Muscle of leg (tissue), 16 donors: ENCODE measurements at places on chromosomes 2 and 18. TPM values are rescaled to one million over a fixed set of nuclear protein-coding genes. Genes with fewer than 3 reads are reported as not detected.

DNA sequence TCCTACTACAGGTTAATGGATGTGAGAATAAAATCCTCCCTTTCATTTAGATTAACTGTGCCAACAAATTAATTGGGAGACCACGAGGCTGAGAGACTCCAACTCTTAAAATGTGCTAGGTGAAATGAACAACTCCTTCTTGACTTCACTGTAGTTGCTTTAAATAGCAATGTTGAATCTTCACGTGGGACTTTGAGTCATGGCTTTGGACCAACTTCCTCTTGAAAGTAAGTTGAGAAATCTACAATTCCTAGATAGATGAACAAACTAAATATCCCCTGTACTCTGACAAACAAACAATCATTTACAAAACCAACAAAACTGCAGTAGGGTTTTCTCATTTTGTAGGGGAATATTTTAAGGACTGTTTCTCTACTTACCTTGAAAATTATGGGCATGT lies 291.9 kb upstream of the SPRED2 start:
- peak; percentile 16 for DNase-seq
- H3K36me3 ChIP-seq: no peaks in the 10 kb centered on the region
- no peak overlapping the region for H3K27ac ChIP-seq

- H3K4me1 ChIP-seq: no peaks in the 10 kb centered on the region
- DNase-seq: peak; percentile 49
- H3K4me3 ChIP-seq: no peak overlapping the region
- peaks cover 10% of the 10 kb centered on the region for H3K36me3 ChIP-seq
- H3K27ac ChIP-seq: no peak overlapping the region
Measured at GRCh38 chr18:62264984-62265383, 60.1 kb upstream of the TNFRSF11A start.

DNA sequence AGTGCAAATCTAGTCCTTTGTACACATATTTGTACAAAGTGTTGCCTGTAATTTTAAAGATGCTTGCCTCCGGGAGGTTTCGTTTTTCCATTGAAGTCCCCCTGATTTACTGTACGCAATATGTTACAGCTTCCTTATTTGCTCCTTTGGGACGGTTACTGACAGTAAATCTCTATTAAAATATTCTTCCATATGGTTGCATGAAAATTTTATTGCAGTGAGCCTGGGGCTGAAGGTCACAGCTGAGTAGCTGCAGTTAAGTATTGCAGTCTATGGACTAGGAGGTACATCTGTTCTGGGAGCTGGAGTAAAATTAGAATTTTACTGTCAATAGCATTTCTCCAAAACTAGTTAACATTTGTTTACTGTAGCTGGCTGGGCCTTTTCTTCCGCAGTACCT lies 119.2 kb downstream of the ETAA1 start:
- no peaks in the 10 kb centered on the region for H3K4me1 ChIP-seq
- no peaks in the 10 kb centered on the region for H3K27me3 ChIP-seq
- H3K4me3 ChIP-seq: no peak overlapping the region
- H3K36me3 ChIP-seq: no peaks in the 10 kb centered on the region
- peak; percentile 77 for DNase-seq

GRCh38 chr18:23453680-23454058 lies 582 bp downstream of the RIOK3 start:
- no peaks in the 10 kb centered on the region for H3K36me3 ChIP-seq
- peak overlapping the region; percentile 88 for H3K4me3 ChIP-seq
- peak; percentile 38 for DNase-seq
- H3K4me1 ChIP-seq: no peaks in the 10 kb centered on the region
- no peaks in the 10 kb centered on the region for H3K27me3 ChIP-seq
- peak overlapping the region; percentile 85 for H3K27ac ChIP-seq

DNA sequence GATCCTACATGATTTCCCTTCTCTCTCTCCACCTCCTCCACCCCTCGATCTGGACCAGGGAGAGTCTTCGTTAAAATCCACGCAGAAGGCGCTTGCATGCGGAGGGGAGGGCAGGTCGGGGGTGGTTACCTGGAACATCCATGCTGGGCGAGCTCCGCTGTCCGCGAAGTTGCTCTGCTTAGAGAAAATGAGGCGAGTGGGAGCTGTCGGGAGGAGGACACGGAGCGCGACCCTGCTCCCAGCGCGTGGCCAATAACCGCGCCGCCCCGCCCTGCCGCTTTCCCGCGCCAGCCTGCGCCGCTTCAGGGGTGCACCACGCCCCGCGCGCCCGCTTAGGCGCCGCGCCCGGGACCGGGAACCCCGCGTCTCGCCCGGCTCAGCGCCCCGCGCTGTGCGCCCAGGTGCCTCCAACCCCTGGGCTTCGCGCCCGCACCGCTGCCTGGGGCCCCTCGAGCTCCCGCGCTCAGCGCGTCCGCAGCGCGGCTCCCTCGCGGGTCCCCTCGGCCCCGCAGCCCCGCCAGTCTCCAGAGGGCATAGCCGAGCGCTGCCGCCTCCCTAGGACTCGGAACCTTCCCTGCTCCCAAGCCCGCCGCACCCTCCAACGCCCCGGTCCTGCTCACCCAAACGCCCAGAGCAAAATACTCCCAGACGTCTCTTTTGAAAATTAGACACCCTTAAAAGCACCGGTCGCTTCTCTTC lies 636 bp downstream of the CBLN2 start:
- H3K4me3 ChIP-seq: peak overlapping the region; percentile 32
- H3K27me3 ChIP-seq: peaks cover 49% of the 10 kb centered on the region
- peaks cover 18% of the 10 kb centered on the region for H3K4me1 ChIP-seq
- no peak overlapping the region for H3K27ac ChIP-seq

DNA sequence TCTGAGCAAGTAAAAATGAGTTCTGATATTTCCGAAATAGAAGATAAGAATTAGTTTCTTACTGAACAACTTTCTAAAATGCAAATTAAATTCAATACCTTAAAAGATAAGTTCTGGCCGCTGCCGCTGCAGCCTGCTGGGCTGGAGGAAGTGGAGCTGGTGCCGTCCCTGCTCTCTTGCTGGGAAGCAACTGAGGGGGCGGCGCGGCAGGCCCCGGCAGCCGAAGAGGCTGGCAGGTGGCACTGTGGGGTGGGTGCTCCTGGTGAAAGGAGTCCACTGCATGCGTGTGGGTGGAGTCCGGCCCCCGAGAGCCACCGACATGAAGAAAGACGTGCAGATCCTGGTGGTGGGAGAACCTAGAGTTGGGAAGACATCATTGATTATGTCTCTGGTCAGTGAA lies 89.5 kb upstream of the ZNF519 start:
- no peaks in the 10 kb centered on the region for H3K27me3 ChIP-seq
- no peak overlapping the region for H3K4me3 ChIP-seq
- no peaks in the 10 kb centered on the region for H3K4me1 ChIP-seq
- H3K27ac ChIP-seq: no peak overlapping the region
- DNase-seq: no peak
- H3K36me3 ChIP-seq: no peaks in the 10 kb centered on the region

DNA sequence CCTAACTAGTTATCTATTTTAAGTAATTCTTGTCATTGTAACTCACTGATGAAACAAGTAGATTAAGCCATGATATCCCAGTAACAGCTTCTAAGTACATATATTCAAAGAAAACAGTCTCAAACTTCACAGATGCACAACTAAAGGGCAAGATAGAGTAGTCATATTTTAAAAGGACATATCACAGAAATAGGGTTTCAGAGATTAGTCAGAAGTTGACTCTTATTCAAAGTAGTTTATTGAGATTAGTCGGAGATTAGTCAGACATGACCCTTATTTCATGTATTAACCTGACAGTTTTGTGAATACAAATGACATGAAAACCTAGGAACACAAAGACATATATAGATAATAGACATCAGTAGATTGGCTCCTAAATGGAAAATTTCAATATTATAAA lies 15.9 kb upstream of the CHAC2 start:
- DNase-seq: no peak
- no peak overlapping the region for H3K4me3 ChIP-seq
- no peaks in the 10 kb centered on the region for H3K36me3 ChIP-seq
- no peak overlapping the region for H3K27ac ChIP-seq
- H3K4me1 ChIP-seq: no peaks in the 10 kb centered on the region

DNA sequence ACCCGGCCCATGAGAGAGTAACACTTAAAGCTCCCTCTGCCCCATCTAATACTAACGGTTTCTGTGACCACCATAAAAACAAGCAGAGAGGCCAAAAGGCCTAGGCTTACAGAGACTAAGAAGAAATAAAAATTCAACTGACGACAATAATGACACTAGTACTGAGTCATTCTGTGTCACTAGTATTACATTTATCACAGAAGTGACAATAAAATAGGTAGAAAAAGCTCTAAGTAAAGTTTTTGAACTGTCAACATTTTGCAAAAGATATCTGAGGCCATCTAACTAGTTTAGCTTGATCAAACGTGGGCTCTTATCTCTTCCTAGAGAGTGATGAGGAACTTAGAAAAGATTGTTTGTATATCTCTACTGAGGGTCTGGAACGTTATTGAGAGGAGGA lies 35.6 kb downstream of the AP1S3 start:
- DNase-seq: no peak
- H3K27ac ChIP-seq: no peak overlapping the region
- H3K4me1 ChIP-seq: no peaks in the 10 kb centered on the region
- no peaks in the 10 kb centered on the region for H3K36me3 ChIP-seq
- no peak overlapping the region for H3K4me3 ChIP-seq
- no peaks in the 10 kb centered on the region for H3K27me3 ChIP-seq

DNA sequence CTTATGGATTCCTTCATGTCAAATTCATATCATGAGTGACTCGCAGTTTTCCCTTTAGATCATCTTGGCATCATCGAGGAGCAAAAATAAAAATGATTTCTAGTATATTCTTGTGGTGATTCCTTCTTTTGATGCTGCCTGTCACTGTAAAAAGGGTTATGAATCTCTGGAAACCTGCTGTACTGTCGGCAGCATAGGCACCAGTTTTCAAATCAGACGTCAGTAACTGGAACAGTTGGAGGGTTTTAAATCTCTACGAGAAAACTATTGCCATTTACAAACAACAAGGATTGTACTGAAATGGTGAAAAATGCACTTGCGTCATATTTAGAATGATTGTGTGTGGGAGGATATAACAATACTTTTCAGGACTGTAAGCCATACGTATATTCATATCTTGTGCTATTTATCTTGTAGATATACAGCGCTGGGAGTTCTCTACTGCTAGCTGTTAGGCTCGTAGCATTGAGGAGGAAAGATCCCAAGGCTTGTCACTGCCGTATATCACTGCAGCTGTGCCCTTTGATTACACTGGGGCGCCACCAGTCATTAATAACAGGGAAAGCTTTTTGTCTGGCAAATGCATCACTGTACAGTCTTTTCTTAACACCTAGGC lies 320.7 kb downstream of the MTX2 start:
- H3K36me3 ChIP-seq: no peaks in the 10 kb centered on the region
- no peaks in the 10 kb centered on the region for H3K4me1 ChIP-seq
- DNase-seq: peak; percentile 17
- no peak overlapping the region for H3K27ac ChIP-seq

- H3K4me3 ChIP-seq: no peak overlapping the region
- H3K27ac ChIP-seq: no peak overlapping the region
- no peaks in the 10 kb centered on the region for H3K27me3 ChIP-seq
- H3K4me1 ChIP-seq: peaks cover 4% of the 10 kb centered on the region
- H3K36me3 ChIP-seq: no peaks in the 10 kb centered on the region
- DNase-seq: peak; percentile 63
Measured at GRCh38 chr2:133437492-133437891, 130.8 kb downstream of the NCKAP5 start.

DNA sequence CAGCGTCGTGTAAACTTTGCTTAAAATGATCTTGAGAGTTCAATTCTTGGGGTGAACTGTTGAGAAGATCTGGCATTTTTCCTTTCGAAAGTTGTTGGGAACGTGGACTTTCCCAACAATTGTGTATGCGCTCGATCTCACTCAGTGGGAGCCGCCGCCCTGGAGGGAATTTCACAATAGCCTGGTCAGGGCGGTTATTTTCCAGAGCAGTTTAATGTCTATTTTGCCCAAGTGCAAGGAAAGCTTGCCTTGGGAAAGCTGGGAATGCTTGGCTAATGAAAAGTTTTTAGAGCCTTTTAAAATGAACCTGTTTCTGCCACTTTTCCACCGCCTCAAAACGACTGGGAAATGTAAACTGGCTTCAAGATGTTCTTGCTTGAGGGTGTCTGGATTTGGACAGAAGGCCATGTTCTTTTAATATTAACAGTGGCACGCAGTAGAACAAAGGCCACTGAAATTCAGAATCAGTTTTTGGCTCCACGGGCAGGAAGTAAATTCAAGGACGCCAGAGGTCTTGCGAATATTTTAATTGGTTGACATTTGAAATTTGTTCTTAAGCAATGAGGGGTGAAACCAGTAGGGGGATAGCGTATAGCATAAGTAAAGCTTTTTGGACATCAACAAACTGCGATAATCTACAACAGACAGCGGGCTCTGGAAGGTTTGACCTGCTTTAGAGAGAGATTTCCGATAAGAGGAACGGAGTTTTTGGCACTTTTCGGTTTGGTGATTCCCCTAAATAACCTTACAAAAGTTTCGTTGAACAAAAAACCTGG lies 1.2 kb downstream of the CFLAR start:
- no peaks in the 10 kb centered on the region for H3K36me3 ChIP-seq
- peak; percentile 84 for DNase-seq
- H3K4me1 ChIP-seq: peaks cover 24% of the 10 kb centered on the region
- H3K27me3 ChIP-seq: no peaks in the 10 kb centered on the region
- peak overlapping the region; percentile 59 for H3K4me3 ChIP-seq

DNA sequence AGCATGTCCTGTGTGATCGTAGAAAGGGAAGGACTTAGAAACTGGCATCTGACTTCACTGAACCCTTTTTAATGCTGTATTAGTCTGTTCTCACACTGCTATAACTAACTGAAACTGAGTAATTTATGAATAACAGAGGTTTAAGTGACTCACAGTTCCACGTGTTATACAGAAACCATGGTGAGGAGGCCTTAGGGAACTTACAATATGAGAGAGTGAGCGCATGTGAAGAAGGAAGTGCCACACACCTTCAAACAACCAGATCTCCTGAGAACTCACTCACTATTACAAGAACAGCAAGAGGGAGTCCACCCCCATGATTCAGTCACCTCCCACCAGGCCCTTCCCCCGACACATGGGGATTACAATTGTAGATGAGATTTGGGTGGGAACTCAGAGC lies 811.3 kb downstream of the CPS1 start:
- H3K27ac ChIP-seq: no peak overlapping the region
- H3K27me3 ChIP-seq: no peaks in the 10 kb centered on the region
- no peaks in the 10 kb centered on the region for H3K4me1 ChIP-seq
- no peak for DNase-seq
- H3K36me3 ChIP-seq: no peaks in the 10 kb centered on the region

The SLC9A4 gene
- polyA plus RNA-seq: 0.16 TPM

The SLC9A2 gene
- 0.54 TPM for polyA plus RNA-seq

The DSG2 gene
- 7.7 TPM for polyA plus RNA-seq

The C1QL2 gene
- not detected for polyA plus RNA-seq

The RTP5 gene
- 0.05 TPM for polyA plus RNA-seq

The KIF1A gene
- polyA plus RNA-seq: 4.9 TPM

The HDHD2 gene
- polyA plus RNA-seq: 24.5 TPM

The KDM3A gene
- polyA plus RNA-seq: 52.5 TPM
